Fibroblast of lung (primary cell): ENCODE measurements at places on chromosomes 6 and 20. TPM values are rescaled to one million over a fixed set of nuclear protein-coding genes. Genes with fewer than 3 reads are reported as not detected.
A peak's percentile ranks its signal among the peaks of the same experiment; 100 is the strongest.

- no peak overlapping the region for H3K27ac ChIP-seq
- no peaks in the 10 kb centered on the region for H3K27me3 ChIP-seq
- peaks cover 15% of the 10 kb centered on the region for H3K4me1 ChIP-seq
- no peaks in the 10 kb centered on the region for H3K36me3 ChIP-seq
- no peak for DNase-seq
- H3K4me3 ChIP-seq: no peak overlapping the region
Observed at GRCh38 chr6:139962654-139963347, 588.4 kb upstream of the CITED2 start.

RGS17 gene
- total RNA-seq: 5.9 and 10.2 TPM in 2 replicates

- H3K4me3 ChIP-seq: no peak overlapping the region
- DNase-seq: no peak
- H3K27ac ChIP-seq: no peak overlapping the region
Observed at GRCh38 chr20:20233041-20233514, 134.8 kb upstream of the INSM1 start.

GRCh38 chr6:44652547-44652946 is 265.0 kb downstream of the CDC5L start:
- H3K4me3 ChIP-seq: no peak overlapping the region
- H3K27me3 ChIP-seq: no peaks in the 10 kb centered on the region
- H3K36me3 ChIP-seq: no peaks in the 10 kb centered on the region

GRCh38 chr20:46991880-46992639 is 97.4 kb downstream of the EYA2 start:
- no peak overlapping the region for H3K4me3 ChIP-seq
- H3K27ac ChIP-seq: no peak overlapping the region
- H3K27me3 ChIP-seq: no peaks in the 10 kb centered on the region
- no peaks in the 10 kb centered on the region for H3K36me3 ChIP-seq
- DNase-seq: no peak

DNA sequence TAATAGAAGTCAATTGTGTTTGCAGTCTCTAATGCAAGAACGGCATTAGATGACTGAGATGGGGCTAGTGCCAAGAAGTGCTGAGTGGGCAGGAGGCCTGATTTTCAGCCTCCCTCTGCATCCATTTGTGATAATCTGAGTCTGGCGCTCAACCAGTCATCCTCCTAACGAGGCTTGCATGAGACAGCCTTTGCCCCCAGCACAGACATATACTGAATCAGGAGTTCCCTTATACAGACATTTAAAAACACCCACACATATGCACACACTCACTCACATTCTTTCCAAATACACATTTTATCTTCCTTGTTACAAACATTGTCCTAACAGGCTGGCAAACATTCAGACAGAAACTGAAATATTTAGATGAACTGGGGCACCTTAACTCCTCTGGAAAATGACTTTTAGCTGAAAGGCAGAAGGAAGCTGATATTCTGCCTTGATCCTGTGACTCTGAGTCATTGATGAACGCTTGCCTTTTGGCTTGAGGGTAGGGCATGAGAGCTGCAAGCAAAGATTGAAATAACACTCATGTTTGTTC is 562.3 kb downstream of the DHX35 start:
- H3K4me3 ChIP-seq: no peak overlapping the region
- H3K36me3 ChIP-seq: no peaks in the 10 kb centered on the region

- H3K4me1 ChIP-seq: peaks cover 16% of the 10 kb centered on the region
- H3K36me3 ChIP-seq: no peaks in the 10 kb centered on the region
- H3K27ac ChIP-seq: peak overlapping the region; percentile 70
- H3K27me3 ChIP-seq: no peaks in the 10 kb centered on the region
- DNase-seq: no peak
Observed at GRCh38 chr6:14035874-14036273, 81.7 kb upstream of the CD83 start.

- H3K4me3 ChIP-seq: no peak overlapping the region
- H3K4me1 ChIP-seq: peaks cover 6% of the 10 kb centered on the region
- peaks cover 8% of the 10 kb centered on the region for H3K27me3 ChIP-seq
- DNase-seq: no peak
- H3K27ac ChIP-seq: no peak overlapping the region
- no peaks in the 10 kb centered on the region for H3K36me3 ChIP-seq
Observed at GRCh38 chr6:5089481-5090438, 4.6 kb downstream of the PPP1R3G start.

DNA sequence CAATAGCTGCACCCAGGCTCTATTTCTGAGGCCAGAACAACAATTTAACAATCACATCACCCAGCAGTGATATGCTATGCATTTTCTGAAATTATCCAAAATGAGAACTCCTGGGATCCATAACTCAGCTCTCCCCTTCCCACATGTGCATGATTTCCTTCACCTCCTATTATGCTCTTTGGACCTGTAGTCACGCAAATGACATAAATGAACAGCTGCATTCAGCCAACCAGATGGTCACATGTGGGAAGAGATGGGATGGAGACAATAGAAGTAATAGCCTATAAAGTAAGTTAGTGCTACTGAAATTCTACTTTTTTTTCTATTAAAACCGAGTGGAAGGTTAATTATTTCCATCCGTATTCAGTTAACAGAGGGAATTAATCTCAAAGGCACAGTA is 662.1 kb upstream of the ID4 start:
- H3K4me1 ChIP-seq: no peaks in the 10 kb centered on the region
- H3K36me3 ChIP-seq: no peaks in the 10 kb centered on the region
- H3K27me3 ChIP-seq: no peaks in the 10 kb centered on the region
- no peak for DNase-seq
